Adipocyte (in vitro differentiated cells): ENCODE measurements at places on chromosomes 5 and 9.

DNA sequence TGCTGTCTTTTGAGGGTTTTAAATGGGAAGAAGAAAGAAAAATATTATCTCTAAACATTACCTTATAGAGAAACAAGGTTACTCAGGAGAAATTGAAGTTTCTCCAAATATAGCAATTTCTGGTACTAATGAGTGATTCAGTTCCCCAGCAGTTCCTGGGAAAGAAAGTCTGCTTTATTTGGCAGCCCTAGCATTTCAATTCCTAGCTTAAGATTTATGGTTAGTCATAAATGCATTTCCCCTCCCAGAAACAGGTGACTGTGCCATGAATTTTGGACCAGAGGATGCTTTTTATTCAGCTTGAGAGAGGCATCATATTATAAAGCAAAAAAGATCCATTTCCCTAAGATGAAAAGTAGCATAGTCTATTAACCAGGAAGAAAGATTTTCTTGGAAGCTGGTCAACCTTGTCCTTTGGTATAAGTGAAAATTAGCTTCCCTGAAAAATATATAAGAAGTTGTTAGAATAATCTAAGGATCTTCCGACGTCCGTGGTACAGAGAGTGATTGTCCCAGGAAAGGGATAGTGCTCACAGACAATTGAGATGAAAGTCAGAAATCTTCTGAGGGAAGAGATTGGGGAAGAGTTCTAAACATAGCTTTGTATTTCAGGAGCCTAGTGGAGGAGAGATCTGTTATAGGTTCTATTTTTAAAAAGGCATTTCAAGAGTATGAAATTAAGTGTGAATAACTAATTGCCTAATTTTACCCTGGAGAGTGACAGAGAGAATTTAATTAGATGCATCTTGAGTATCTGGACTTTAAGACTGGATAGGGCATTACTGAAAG is 164.9 kb downstream of the ESM1 start:
- DNase-seq, result peak; percentile 66

DNA sequence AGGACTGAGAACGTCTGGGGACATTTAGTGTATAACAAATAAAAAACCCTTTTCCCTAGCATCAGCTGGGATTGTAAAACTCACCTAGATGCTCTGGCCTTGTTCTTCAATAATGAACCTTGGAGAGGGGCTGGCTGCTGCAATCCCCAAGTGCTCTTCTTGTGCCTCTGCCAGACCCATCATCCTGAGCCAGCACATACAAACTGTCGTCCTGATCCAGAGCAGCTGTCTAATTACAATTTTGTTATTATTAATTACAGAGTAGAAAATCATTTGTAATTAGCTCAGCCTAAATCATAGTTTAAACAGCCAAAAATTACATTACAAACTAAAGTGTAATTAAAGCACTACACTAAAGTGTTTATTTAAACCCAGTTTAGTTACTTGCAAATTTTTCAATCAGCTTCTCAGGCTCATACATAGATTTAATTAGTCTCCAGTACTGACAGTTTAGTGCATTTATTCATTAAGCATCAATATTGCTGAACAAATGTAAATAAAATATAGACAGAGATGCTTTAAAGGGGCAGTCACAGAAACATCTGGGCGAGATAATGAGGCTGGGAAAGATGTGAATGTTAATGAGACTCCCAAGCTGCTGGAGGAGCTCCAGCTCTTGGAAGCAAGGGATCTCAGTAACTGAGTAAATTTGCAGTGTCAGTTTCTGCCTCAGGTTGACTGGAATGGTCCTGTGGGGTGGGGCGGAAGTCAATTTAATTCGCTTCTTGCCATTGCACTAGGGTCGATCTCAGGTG is 632.3 kb upstream of the TLE4 start:
- DNase-seq, result no peak

- no peak for DNase-seq
Observed at GRCh38 chr5:137646761-137647160, 89.1 kb downstream of the KLHL3 start.

GRCh38 chr9:72497447-72498046 is 23.9 kb upstream of the TMC1 start:
- no peak for DNase-seq

GRCh38 chr5:1436036-1436435 is 9.2 kb downstream of the SLC6A3 start:
- DNase-seq, result no peak

DNA sequence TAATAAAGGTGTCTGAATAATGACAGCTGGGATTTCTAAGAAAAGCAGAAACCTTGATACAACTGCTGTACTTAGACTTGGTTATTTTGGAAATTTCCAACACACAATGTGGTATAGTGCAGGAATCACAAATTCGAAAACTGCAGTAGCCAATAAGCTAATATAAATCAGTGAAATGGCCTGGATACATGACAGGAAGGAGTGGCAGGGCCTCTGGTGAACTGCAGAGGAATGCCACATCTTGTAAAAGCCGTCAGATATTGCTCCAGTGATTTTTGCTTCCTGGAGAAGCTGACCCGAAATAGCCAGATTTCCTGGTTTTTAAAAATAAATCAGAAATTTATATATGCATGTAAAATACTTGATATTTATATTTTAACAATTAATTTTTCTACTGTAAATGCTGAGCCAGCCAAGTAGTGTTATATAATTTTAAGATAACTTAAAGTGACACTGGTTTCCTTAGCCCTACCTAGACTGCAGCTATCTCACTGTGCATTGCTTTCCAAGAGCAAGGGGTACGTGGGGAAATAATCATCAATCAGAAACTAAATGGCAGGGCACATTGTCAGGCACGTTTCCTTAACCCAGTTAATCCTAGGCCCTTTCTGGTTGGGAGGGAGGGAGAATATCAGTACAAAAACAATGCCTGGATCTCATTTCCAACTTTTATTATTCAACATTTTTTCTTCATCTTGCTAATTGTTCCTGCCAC is 182.4 kb downstream of the RASEF start:
- DNase-seq, result no peak

- no peak for DNase-seq
Observed at GRCh38 chr5:178730940-178731265, 444 bp upstream of the ZNF354A start.

DNA sequence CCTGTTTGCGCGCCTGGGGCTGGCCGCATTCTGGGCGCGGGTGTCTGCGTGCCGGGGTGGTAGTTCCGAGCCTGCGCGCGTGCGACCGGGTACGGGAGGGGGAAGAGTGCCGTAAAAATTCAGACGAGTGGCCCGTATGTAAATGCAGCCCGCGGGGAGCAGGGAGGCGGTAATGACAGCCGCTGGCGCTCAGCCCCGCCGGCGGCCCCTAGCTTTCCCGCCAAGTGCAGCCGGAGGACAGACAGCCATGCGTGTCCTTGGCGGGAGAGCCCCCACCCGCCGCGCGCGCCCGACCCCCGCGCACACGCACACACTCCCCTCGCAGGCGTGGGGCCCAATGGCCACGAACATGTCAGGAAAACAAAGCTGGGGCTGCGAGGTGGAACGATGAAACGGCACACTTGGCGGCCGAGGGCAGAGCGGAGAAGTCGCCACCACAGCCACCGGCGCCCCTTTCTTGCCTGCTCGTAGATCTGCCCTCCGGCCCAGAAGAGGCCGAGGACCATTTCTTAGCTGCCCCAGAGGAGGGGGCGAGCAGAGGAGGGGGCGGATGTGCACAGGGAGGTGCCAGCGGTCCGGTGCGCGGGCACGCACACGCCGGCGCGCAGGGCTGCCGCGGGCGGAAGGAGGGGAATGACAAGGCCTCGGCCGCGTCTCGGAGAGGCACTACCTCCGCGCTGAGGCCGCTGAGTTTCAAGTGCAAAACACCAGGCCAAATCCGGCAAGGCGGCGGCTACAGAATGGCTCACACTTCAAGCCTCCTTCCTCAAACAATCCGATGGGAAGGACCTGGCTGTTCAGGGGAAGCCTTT is 208.4 kb downstream of the MEF2C start:
- DNase-seq, result no peak

- no peak for DNase-seq
Observed at GRCh38 chr5:87147441-87147840, 120.2 kb upstream of the RASA1 start.

- peak; percentile 41 for DNase-seq
Observed at GRCh38 chr9:18143073-18143745, 330.7 kb upstream of the ADAMTSL1 start.

DNA sequence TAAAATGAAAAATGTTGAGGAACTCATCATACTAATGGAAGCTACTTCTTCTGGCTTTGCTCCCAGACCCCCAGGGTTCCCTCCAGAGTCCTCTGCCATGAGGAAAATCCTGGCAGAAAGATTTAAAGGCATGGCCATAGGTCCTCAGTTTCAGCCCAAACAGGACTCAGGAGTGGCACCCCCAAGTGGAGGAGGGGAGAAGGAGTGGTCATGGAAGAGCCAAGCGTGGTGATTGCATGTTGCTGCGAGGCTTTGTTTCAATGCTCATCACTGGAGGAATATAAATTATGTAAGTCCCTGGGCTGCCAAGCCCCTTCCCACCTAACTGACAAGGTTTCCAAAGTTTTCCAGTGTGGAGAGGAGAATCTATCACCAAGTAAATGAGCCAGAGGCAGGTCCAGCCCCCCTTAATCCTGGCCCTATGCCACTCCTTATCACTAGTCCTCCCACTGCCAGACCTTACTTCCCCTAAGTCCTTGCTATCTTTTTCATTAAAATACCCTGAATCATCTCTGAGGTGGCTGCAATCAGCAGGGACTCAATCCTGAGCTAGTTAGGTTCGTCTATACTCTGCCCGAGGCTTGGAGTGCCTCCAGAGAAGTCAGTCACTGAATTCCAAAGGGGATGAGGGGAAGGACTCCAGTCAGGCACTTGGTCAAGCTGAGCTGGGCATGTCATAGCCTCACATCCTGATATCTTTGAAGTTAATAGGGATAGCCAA is 70.7 kb upstream of the TAF1L start:
- DNase-seq, result no peak

GRCh38 chr9:472479-473075 is 257.9 kb downstream of the DOCK8 start:
- DNase-seq, result peak; percentile 7

- DNase-seq, result no peak
Observed at GRCh38 chr5:16806711-16807546, 129.2 kb downstream of the MYO10 start.

- DNase-seq, result no peak
Observed at GRCh38 chr5:169950333-169950732, 30.0 kb downstream of the INSYN2B start.

GRCh38 chr9:109036744-109037680 is 23.7 kb upstream of the CTNNAL1 start:
- peak; percentile 17 for DNase-seq

DNA sequence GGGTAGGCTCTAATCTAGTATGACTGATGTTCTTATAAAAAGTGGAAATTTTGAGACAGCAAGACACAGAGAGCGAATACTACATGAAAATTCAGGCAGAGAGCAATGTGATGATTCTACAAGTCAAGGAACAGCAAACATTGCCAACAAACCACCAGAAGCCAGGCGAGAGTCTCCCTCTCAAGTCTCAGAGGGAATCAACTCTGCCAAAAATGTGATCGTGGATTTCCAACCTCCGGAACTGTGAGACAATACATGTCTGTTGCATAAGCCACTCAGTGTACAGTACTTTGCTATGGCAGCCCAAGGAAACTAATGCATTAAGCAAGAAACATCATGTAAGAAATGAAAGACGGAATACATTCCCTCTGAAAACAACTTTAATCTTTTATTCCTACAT is 52.1 kb upstream of the CCNG1 start:
- DNase-seq, result no peak

DNA sequence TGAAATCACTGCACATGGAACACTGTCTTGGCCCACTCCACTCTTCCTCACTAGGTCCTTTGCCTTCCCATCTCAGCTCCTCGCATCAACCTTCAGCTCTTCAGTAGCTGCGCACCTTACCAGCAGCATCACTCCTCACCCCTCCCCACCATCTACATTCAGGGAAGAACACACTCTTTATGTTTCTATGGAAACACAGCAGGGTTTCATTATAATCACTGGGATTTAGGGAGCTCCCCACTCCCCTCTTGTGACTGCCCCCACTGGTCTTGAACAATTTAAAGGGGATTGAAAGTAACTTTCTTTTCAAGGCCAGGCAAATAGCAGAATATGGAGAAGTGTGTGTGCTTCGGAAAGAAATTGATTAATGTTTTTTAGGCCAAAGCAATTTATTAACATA is 111.2 kb downstream of the INSYN2B start:
- no peak for DNase-seq

GRCh38 chr5:14212838-14213237 is 69.7 kb downstream of the TRIO start:
- DNase-seq, result no peak

GRCh38 chr5:31850981-31851689 is 212.2 kb downstream of the PDZD2 start:
- no peak for DNase-seq

GRCh38 chr5:158033724-158034123 is 174.8 kb upstream of the CLINT1 start:
- DNase-seq, result no peak

DNA sequence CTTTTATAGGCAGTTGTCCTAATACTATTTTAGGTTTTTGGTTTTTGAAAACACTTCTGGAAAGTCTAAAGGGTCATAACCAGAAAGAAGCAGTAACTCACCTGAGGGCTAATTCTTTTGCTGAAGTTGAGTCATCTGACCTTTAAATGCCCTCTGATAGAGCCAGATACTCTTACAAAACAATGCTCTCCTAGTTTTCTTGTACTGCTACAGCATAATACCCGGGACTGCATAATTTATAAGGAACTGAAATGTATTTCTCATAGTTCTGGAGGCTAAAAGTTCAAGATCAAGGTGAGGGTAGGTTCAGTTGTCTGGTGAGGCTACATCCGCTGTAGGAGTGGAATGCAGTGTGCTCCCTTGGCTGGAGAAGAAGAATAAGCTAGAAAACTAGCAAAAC is 670.3 kb downstream of the TLE4 start:
- no peak for DNase-seq

DNA sequence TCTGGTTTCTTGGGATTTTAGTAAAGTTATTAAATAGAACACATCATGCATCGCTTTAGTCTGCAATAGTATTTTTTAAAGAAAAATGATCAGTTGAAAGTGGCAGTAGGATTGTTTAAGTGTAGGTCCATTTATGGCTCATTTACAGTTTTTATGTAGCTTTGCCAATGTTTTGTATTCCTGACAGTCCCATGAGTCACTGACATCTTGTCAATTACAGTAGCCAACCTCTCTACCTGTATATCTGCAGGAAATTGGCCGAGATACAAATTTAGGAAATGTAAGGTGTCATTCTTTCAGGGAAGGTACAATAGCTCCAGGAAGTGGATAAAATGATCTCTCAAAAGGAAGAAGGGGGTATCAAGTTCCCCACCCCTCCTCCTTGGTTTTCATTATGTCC is 47.7 kb upstream of the MTAP start:
- DNase-seq, result no peak

DNA sequence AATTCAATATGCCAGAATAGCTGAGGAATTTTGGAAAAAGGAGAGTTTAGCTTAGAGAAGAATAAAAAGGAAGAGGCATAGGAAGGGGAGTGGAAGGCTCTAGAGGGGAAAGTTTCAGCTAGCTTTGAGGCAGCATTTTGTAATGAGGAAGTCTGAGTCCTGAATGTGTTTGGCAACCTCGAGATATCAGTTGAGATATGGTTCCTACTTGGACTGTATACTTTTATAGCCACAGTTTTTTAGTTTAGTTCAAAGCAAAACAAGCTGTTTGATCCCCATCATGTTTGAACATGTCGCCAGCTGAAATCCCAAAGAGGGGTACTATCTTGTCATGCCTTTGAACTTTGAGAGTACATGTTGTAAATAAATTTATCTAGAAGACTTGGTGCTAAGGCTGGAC is 559.0 kb upstream of the FTMT start:
- no peak for DNase-seq
